ENCODE measurements at places on chromosomes 3 and 15. TPM values are rescaled to one million over a fixed set of nuclear protein-coding genes. Genes with fewer than 3 reads are reported as not detected.
A peak's percentile ranks its signal among the peaks of the same experiment; 100 is the strongest.

DNA sequence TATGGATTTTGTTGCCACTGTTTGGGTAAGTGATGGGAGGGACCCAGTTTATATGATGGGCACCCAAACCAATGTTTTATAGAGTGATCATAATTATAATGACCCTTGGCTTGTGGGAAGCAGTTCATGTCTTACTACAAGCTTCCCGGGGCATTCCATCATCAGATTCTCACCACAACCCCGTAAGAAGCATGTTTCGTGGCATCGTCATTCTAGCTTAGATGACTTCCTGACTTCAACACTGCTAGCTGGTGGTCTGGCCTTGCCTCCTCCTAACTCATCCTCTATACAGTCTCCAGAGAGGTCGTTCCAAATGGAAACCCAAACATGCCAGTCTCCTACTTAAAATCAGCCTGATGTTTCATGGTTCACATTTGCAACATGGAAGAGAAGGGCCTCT lies 226.9 kb downstream of the ADAMTS9 start:
- no peak for DNase-seq
- H3K36me3 ChIP-seq = no peaks in the 10 kb centered on the region
- H3K27ac ChIP-seq = no peak overlapping the region

PP2D1 gene
- total RNA-seq = not detected

DNA sequence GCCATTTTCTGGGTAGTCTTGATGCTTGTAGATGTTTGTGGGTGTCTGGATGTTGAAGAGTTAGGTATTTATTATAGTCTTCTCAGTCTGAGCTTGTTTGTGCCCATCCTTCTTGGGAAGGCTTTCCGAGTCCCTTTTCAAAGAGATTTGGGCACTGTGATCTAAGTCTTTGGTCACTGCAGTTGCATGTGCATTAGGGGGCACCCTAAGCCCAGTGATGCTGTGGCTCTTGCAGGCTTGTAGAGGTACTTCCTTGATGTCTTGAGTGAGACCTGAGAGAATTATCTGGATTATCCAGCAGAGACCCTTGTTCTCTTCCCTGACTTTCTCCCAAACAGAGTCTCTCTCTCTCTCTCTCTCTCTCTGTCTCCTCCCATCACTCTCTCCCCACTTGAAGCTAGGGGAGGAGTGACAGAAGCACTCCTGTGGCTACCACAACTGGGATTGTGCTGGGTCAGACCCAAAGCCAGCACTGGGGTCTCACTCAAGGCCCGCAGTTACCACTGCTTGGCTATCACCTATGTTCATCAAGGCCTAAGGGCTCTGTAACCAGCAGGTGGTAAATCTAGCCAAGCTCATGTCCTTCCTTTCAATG lies 68.5 kb downstream of the TMCO5A start:
- no peaks in the 10 kb centered on the region for H3K4me1 ChIP-seq
- no peak overlapping the region for H3K27ac ChIP-seq
- no peaks in the 10 kb centered on the region for H3K27me3 ChIP-seq
- H3K36me3 ChIP-seq = no peaks in the 10 kb centered on the region
- peak; percentile 27 for DNase-seq
- H3K4me3 ChIP-seq = no peak overlapping the region

GRCh38 chr3:197353867-197354567 lies 55.6 kb upstream of the DLG1 start:
- no peak overlapping the region for H3K4me3 ChIP-seq
- no peaks in the 10 kb centered on the region for H3K36me3 ChIP-seq
- no peaks in the 10 kb centered on the region for H3K27me3 ChIP-seq
- H3K27ac ChIP-seq = no peak overlapping the region
- H3K4me1 ChIP-seq = peaks cover 2% of the 10 kb centered on the region

- no peaks in the 10 kb centered on the region for H3K27me3 ChIP-seq
- no peaks in the 10 kb centered on the region for H3K36me3 ChIP-seq
- no peak overlapping the region for H3K27ac ChIP-seq
- H3K4me1 ChIP-seq = no peaks in the 10 kb centered on the region
- no peak overlapping the region for H3K4me3 ChIP-seq
- no peak for DNase-seq
Observed at GRCh38 chr3:190305406-190305805, 16.8 kb downstream of the CLDN1 start.

GRCh38 chr3:150362515-150363302 lies 45.4 kb upstream of the TSC22D2 start:
- no peak for DNase-seq
- H3K4me3 ChIP-seq = no peak overlapping the region
- H3K36me3 ChIP-seq = no peaks in the 10 kb centered on the region
- no peaks in the 10 kb centered on the region for H3K27me3 ChIP-seq

GRCh38 chr15:29636140-29636539 lies 186.1 kb downstream of the TJP1 start:
- no peaks in the 10 kb centered on the region for H3K27me3 ChIP-seq
- no peak overlapping the region for H3K4me3 ChIP-seq
- no peak overlapping the region for H3K27ac ChIP-seq
- H3K36me3 ChIP-seq = no peaks in the 10 kb centered on the region

- no peak for DNase-seq
- no peaks in the 10 kb centered on the region for H3K27me3 ChIP-seq
- no peak overlapping the region for H3K27ac ChIP-seq
- peaks cover 9% of the 10 kb centered on the region for H3K4me1 ChIP-seq
- no peaks in the 10 kb centered on the region for H3K36me3 ChIP-seq
Observed at GRCh38 chr15:80699981-80700380, 4.9 kb downstream of the ABHD17C start.

DNA sequence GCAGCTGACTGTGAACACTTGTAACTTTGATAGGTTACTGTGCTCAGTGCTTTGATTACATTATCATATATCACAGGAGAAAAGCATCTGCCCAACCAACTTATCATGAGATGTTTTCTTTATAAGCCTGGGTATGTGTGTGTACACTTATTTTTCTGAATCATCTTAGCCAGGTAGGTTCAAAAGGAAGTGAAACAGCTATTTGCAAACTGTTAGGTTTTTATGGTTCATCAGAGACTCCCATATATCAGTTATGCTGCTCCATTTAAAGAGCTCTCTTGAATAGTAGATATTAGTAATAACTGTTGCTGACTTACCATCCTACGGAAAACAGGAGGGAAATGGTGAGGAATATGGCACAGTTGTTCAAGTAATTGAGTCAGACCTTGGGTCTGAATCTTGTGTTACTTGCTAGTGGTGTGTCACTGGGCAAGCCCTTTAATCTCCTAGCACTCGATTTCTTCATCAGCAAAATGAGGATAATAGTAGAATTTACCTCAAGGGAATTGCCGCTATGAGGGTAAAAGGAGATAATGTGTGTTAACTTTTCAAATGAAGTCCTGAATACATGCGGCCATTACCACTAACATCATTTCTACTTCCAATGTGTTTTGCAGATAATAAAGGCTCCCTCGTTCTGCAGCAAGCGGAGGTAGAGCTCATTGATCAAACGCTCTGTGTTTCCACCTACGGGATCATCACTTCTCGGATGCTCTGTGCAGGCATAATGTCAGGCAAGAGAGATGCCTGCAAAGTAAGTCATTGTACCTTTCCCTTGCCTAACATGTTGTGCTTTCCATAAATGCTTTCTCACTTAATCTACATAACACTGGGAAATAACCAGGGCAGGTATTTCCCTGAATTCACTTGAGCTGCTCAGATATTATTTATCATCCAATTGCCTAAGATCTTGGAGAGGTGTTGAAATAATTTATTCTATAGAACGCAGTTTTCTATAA lies 7.8 kb upstream of the C3orf52 start:
- no peaks in the 10 kb centered on the region for H3K36me3 ChIP-seq
- H3K4me1 ChIP-seq = no peaks in the 10 kb centered on the region
- H3K27ac ChIP-seq = no peak overlapping the region
- no peak overlapping the region for H3K4me3 ChIP-seq
- no peaks in the 10 kb centered on the region for H3K27me3 ChIP-seq

TRH gene
- not detected for total RNA-seq

GRCh38 chr3:18611991-18612390 lies 186.9 kb upstream of the SATB1 start:
- no peak overlapping the region for H3K27ac ChIP-seq
- H3K4me1 ChIP-seq = no peaks in the 10 kb centered on the region
- DNase-seq = no peak
- H3K36me3 ChIP-seq = no peaks in the 10 kb centered on the region
- no peaks in the 10 kb centered on the region for H3K27me3 ChIP-seq
- H3K4me3 ChIP-seq = no peak overlapping the region

GRCh38 chr3:116815831-116816588 lies 106.4 kb downstream of the TUSC7 start:
- H3K27ac ChIP-seq = no peak overlapping the region
- no peaks in the 10 kb centered on the region for H3K4me1 ChIP-seq
- no peaks in the 10 kb centered on the region for H3K27me3 ChIP-seq
- H3K4me3 ChIP-seq = no peak overlapping the region

DNA sequence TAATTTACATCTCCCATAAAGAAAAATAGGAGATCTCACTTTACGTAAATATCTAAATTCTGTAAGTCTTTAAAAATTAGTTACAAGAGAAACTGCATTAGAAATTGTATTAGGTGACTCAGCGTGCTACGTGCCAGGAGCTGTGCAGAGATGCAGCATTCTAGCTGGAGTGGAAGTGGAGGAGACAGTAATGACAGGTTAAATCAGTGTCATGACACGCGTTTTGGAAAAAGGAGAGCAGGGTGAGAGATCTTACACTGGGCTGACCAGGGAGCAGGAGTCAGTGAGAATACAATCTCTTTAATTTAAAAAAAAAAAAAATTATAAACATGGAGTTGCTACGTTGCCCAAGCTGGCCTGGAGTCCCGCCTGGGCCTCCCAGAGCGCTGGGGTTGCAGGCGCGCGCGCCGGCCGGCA lies 635 bp downstream of the TUBGCP5 start:
- H3K27me3 ChIP-seq = no peaks in the 10 kb centered on the region
- no peak for DNase-seq
- H3K4me1 ChIP-seq = no peaks in the 10 kb centered on the region
- H3K36me3 ChIP-seq = peaks cover 13% of the 10 kb centered on the region
- H3K27ac ChIP-seq = no peak overlapping the region

Data from H1 (cell line).